ENCODE measurements at places on chromosomes 7 and 10. TPM values are rescaled to one million over a fixed set of nuclear protein-coding genes. Genes with fewer than 3 reads are reported as not detected.

- no peak for DNase-seq
These were observed 158.4 kb downstream of the COBL start for GRCh38 chr7:51158211-51158610.

DNA sequence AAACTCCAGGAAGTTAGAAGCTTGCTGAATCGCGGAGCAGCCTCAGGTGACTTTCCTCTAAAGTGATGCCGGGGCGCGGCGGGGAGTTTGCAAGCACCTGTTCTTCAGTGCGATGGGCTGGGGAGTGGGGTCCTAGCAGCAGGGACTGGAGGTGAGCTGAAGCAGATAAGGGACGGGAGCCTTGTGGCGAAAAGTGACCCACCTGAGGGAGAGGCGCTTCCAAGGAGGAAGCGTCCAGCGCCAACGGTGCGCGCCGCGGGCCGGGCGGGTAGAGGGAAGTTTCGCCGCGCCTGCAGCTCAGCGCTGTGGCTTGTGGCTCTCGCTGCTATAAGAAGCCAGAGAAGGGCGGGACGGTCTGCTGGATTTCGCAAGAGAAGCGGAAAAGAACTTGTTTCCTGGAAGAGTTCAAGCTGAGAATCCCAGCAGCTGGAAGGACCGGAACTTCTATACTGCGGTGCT lies at the start of gene STEAP4:
Gene STEAP4, minus strand, starts transcription at position 305 of the 459 bp plus-strand sequence. CDS start 22,625 bp downstream, outside the sequence.
- peak; percentile 34 for DNase-seq

ZNF800 gene
- total RNA-seq, result 47.2 TPM

DNA sequence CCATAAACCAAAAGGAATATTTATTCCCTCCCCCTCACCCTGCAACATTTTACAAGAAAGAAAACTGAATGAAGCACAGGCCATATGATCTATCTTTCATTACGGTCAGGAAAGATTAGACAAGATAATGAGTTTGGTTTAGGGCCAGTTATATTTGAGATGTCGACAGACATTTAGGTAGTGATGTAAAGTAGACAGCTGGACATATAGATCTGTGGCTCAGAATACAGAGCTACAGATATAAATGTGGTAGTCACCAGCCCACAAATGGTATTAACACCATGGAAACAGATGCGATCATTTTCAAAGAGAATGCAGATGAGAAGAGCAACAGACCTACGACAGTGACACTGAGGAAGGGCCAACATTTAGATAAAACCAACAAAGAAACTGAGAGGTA lies 142.5 kb downstream of the SRPK2 start:
- no peak for DNase-seq

GRCh38 chr10:34006471-34006870 lies 672.0 kb upstream of the NRP1 start:
- no peak for DNase-seq

DNA sequence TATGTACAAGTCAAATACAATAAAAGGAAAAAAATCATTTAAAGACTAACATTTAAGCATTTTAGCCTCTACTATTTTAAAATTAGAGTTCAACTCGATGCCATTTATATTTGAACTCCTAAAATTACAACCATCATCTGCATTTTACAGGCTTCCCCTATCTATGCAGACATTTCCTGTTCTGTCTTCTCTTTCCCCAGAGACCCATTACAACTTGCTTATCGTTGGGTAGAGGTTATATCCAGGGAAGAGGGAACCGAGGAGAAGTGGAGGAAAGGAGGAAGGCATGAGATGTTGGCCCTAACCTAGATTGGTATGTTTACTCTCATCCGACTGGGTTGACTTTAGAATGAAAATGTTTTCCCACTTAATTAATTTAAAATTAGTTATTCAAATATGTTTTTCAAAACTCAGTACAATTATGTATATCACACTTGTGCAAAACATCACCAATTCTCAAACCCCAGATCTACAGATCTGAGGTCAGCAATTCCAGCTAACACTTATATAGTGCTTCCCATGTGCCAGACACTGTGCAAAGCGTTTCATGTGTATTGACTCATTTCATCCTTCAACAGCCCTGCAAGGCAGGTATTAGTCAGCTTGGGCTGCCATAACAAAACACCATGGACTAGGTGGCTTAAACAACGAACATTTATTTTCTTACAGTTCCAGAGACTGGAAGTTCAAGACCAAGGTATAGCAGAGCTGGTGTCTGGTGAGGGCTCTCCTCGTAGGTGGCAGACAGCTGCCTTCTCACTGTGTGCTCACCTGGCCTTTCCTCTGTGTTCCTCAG lies 27.3 kb upstream of the HERPUD2 start:
- DNase-seq, result no peak

- no peak for DNase-seq
These were observed 76.4 kb downstream of the NEURL1 start for GRCh38 chr10:103569896-103570295.

GRCh38 chr10:35416619-35417312 lies 80.5 kb downstream of the CCNY start:
- DNase-seq, result no peak

GRCh38 chr10:11796474-11796873 lies 26.7 kb upstream of the PROSER2 start:
- no peak for DNase-seq

DNA sequence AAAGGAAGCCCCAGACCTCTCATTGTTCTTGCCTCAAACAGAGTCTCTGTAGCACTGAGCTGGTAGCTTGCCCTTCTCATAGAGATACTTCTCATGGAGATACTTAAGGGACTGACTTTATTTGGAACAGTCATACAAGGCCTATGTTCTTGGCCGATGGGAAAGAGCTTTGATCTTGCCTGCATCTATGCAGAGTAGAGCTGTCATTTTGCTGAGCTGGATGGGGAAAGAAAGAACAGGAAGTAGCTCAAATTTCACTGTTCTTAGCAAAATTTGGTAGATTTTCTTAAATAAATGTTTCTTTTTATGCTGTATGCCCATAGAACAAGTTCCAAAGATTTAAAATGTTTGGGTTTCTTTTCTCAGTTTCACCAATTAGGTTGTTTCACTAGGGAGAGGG lies 119.3 kb upstream of the SEC61G start:
- no peak for DNase-seq

DNA sequence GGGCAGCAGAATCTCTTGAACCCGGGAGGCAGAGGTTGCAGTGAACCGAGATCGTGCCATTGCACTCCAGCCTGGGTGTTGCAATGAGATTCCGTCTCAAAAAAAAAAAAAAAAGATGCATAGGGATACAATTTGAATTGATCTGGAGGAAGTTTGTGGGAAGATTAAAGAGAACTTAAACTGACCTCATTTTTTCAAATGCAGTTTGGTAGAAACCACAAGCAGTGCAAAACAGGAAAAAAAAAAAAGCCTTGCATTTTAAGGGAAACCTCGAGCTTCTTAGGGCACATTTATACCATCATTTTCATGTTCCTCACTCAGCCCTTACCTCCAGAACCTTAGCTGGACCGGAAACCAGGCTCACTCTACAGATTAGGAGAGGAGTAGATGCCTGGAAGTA lies 2.8 kb downstream of the KCTD7 start:
- DNase-seq, result no peak

POMZP3 gene
- 5.2 TPM for total RNA-seq

- DNase-seq, result no peak
These were observed 20.3 kb downstream of the TSPAN12 start for GRCh38 chr7:120837599-120837998.

MBL2 gene
- total RNA-seq, result not detected

GRCh38 chr10:113791691-113792090 lies 40.2 kb downstream of the PLEKHS1 start:
- DNase-seq, result no peak

CNPY1 gene
- total RNA-seq, result not detected

GRCh38 chr7:158278745-158279320 lies 308.8 kb downstream of the PTPRN2 start:
- no peak for DNase-seq

DNA sequence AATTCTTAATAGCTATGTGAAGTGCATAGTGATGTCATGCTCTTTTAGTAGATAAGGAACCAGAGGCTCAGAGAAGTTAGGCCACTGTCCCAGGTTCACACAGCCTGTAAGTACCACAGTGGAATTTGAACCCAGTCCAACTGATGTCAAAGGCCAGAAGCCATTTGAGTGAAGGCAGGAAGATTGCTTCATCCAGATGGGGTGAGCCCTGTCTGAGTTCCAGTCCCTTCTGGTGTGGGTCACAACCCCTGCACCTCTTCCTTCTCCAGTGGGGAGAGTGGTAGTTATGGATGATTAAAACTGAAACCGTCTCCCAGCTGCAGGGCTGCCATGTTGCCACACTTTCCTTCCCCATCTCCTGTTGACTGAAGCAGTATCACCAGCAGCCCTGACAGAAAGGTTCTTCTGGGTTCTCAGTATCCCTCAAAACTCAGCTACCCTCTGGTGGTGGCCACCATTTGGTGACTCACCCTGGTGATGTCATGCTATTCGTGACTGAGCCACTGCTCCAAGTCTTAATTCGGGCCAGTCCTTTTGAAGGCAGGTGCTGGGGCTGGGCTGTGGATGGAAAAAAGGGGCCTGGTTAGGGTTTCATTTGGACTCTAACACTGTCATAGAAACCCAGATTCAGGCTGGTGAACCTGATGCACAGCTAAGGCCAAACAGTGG lies 1.5 kb upstream of the C10orf95 start:
- DNase-seq, result no peak

DNA sequence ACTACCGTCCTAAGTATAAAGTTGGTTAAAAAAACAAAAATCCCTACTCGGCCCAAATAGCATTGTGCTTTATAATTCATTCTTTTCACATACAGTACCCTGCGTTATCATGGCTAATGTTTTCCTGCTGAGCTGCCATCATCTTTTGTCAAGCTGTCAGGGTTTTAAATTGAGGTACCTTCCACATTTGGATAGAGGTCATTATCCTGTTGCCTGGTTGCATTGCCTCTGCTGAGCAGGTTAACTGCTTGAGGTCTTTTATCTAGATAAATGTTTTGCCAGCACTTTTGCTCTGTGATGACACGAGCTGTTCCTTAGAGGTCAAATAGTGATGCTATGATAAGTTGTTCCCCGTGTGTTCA lies 94.4 kb upstream of the FZD1 start:
- DNase-seq, result no peak

OR2A12 gene
- total RNA-seq, result not detected

GRCh38 chr7:29853789-29854188 lies 47.5 kb downstream of the WIPF3 start:
- DNase-seq, result no peak

- no peak for DNase-seq
These were observed 150.3 kb downstream of the RNF216 start for GRCh38 chr7:5631152-5631551.
